ENCODE measurements at places on chromosomes 2 and 18.

- no peak for DNase-seq
These were observed 24.9 kb downstream of the ZFP36L2 start for GRCh38 chr2:43201497-43201896.

GRCh38 chr2:168501466-168502065 is 45.5 kb downstream of the CERS6 start:
- DNase-seq: no peak

GRCh38 chr18:62967089-62967488 is 251.7 kb downstream of the PHLPP1 start:
- no peak for DNase-seq

GRCh38 chr18:13289481-13290205 is 71.1 kb downstream of the LDLRAD4 start:
- no peak for DNase-seq

DNA sequence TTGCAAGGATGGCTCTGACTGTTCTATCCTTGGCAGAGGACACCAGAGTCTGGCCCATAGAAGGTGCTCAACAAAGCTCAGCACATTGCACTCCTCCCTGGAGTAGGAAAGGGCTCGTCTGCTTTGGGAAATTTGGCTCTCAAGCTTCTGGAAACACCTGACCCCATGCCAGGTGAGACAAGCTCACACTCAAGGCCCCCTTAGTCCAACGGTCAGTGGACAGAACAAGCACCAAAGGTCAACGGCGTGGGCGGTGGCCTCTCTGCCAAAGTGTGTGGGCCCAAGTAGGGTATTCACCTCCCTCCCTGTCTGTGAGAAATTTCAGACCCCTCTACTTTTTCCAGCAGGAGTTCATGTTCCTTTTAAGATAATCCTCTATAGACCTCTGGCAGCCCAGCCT is 2.0 kb upstream of the STEAP3 start:
- DNase-seq: no peak

DNA sequence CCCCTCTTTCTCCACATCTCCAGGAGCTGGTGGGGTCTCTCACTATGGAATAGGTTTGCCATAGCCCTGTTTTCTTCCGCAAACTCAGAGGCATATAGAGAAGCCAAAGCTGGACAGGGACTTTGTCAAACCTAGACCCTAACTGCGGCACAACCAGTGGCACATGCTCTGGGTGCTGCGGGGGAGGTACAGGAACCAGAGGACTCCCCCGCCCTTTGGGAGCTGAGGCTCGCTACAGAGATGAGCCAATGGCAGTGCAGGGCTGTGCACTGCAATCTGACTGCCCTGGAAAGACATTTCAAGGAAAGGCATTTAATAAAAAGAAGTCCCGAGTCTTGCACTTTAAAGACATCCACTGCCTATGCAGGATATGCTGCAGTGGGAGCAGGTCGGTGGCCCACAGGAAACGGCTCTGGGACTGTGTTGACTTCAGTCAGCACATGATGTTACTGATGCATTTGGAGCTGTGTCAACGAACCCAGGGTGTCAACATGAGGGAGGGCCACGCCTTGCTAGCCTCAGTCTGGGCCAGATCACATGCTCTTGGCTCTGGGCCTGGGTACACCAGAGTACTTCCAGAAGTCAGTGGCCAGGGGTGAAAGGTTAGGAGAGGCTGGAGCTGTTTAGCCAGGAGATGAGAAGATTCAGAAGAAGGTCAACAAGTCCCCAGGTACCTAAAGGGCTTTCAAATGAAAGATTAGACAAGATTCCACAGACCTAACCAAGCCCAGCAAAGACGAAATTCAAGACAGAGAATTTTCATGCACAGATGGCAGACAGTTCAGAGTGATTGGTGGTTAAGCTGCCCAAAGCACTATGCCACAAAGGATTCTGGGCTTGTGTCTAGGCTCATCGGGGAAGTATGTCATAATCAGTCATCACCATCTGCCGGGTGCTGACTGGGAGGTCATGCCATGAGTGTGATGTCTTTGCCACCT is 8.2 kb downstream of the SLC35F6 start:
- DNase-seq: peak; percentile 32

All from CD4-positive, alpha-beta T cell treated with Interleukin-1 beta for 1 hour (primary cell).